IMR-90 (cell line): ENCODE measurements at places on chromosomes 2 and 18. TPM values are rescaled to one million over a fixed set of nuclear protein-coding genes. Genes with fewer than 3 reads are reported as not detected.

- peaks cover 3% of the 10 kb centered on the region; the same call in 1 of the 2 replicates for H3K4me1 ChIP-seq
- no peak overlapping the region for H3K4me3 ChIP-seq
- peaks cover 26% of the 10 kb centered on the region for H3K36me3 ChIP-seq
- DNase-seq, result no peak
- H3K27ac ChIP-seq, result no peak overlapping the region
Measured at GRCh38 chr2:61233581-61233980, 71.6 kb downstream of the C2orf74 start.

GRCh38 chr2:53516650-53517049 is 251.0 kb upstream of the CHAC2 start:
- peaks cover 4% of the 10 kb centered on the region for H3K4me1 ChIP-seq
- H3K36me3 ChIP-seq, result no peaks in the 10 kb centered on the region
- H3K27me3 ChIP-seq, result no peaks in the 10 kb centered on the region
- H3K27ac ChIP-seq, result no peak overlapping the region
- H3K4me3 ChIP-seq, result no peak overlapping the region

- H3K27ac ChIP-seq, result no peak overlapping the region
- H3K4me1 ChIP-seq, result no peaks in the 10 kb centered on the region
- no peak overlapping the region for H3K4me3 ChIP-seq
- H3K36me3 ChIP-seq, result no peaks in the 10 kb centered on the region
- peak; percentile 7 for DNase-seq
Measured at GRCh38 chr2:184906709-184907108, 308.4 kb downstream of the ZNF804A start.

DNA sequence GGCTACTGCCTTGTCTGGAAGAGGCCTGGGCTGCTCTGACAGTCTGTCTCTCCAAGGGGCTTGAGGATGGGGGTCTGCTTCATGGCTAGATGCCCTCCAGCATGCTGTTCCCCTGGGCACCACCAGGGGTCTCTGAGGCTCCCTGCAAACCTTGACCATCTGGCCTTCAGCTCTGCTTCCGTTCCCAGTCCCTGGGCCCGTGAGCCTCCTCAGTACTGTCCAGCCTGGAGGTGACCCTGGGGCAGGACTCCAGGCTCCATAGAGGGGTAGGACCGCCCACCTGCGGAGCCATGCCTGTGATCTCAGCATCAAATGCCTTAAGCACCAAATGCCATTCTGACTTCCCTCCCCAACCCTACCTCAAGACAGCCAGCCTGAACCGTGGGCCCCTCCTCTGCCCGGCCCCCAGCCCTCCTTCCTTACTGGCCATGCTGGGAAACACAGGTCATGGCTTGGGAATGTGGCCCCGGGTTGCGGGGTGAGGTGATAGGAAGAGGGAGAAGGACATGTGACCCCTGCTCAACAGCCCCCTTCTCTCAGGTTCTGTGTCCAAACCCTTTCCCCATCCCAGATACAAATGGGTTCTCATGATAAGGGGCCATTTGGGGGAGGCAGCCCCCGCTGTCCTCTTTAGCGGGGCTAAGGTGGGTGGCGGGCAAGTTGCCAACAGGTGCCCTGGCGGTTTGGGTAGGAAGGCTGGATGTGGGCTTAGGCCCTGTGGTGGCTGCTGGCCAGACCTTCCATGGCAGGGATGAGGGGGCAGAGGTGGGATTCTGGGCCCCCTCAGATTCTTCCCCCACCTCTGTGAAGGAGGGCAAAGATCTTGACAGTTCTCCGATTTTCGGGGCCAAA is 25.0 kb downstream of the SPEG start:
- H3K4me1 ChIP-seq, result peaks cover 24% of the 10 kb centered on the region
- no peaks in the 10 kb centered on the region for H3K27me3 ChIP-seq
- peak; percentile 63 for DNase-seq
- no peak overlapping the region for H3K4me3 ChIP-seq

DOK1 gene
- total RNA-seq, result 12.2 and 15.4 TPM in 2 replicates

DPY30 gene
- 65.2 and 120 TPM in 2 replicates for total RNA-seq

UGT1A3 gene
- not detected in 2 replicates for total RNA-seq
